Stimulated activated CD8-positive, alpha-beta memory T cell treated with anti-CD3 and anti-CD28 coated beads, Interleukin-2, amount 100 ng/mL, for 48 hours (primary cell): ENCODE measurements at places on chromosomes 6 and 20.

DNA sequence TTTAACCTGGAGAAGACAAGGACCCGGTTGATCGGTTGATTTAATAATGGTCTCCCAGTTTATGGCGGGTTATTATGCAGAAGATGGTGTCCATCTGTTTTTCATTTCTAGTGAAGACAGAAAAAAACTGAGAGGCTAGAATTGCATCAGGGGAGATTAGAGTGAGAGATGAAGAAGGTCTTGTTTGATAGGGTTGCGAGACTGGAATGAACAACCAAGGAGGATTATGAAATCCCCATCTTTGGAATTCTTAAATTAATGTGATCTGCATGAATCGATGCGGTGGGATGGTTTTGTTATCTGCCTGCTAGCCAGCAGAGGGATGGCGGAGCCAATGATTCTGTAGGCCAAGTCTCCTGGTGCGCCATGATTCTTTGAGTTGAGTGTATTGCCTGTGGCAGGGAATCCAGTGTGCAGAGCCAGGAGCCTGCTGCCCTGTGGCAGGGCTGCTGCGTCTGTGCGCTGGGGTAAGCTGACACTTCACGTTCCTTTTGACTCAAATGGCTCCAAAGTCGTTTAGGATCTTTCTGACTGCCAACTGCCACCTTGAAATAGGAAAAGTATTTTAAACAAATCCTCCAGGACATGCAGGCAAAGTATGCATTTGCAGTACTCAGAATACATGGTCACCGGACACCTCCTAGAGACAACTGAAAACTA, 200.1 kb downstream of the CLIC5 start:
- no peak for DNase-seq

GRCh38 chr6:139173172-139173571, 38.3 kb downstream of the HECA start:
- no peak for DNase-seq

DNA sequence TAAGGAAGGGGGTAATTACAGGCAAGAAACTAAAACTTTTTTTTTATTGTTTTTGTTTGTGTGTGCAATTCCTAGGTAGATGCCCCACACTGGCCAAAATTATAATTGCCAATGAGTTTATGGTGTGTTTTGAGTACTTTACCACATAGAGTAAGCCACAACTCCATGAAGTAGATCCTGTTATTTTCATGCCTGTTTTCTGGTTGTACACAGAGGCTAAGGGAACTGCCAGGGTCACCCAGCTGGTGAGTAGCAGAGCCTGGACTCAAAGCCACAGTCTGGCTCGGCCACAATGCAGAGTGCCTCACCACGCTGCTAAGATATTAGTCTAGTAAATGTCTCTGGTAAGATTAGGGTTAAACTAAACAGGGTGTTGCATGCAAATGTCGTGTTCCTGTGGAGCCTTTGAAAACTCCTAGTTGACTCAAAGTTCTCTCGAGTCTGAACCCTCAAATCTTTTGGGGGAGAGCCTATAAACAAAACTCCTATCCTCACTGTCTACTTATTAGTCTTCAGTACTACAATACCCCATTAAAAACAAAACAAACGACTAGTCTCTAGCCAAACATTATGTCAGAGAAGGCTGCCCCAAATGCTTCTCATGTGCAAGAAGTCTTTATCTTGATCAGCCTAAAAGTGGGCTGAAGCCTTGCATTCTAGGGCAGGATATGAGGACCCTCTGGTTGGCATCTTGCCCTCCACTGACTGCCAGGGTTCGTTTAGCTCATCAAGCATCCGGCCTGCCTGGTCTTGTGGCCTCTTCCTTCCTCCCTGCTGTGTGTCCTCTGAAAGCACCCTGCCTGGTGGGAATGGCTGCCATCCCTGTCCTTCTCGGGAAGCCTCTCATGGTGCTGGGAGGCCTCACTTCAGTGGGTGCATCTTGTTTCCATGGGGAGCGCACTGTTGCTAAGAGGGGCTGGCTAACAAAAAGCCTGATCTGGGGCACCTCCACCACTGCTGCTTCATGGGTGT, 4.2 kb downstream of the DUSP22 start:
- no peak for DNase-seq

- no peak for DNase-seq
Measured at GRCh38 chr6:54515713-54516112, 207.5 kb downstream of the TINAG start.

GRCh38 chr20:17873410-17874270, 95.0 kb downstream of the SNX5 start:
- DNase-seq = no peak

DNA sequence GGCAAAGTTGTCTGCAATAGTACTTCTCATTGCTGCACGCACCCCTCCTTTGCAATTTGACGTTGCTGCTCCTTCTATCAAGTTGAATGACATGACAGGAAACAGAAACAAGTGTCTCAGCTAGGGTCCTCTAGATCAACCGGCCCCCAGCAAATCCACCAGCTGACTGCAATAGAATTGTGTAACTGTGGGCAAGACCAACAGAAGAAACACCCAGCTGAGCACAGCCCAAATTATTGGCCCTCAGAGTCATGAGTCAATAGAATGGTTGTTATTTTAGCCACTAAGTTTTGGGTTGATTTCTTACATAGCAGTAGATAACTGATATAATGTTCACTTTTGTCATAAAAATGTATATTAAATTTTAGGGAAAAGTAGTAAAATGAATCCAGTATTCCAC, 202.7 kb downstream of the MAFB start:
- DNase-seq = no peak

- no peak for DNase-seq
Measured at GRCh38 chr6:36769676-36770499, 69.4 kb downstream of the CPNE5 start.

DNA sequence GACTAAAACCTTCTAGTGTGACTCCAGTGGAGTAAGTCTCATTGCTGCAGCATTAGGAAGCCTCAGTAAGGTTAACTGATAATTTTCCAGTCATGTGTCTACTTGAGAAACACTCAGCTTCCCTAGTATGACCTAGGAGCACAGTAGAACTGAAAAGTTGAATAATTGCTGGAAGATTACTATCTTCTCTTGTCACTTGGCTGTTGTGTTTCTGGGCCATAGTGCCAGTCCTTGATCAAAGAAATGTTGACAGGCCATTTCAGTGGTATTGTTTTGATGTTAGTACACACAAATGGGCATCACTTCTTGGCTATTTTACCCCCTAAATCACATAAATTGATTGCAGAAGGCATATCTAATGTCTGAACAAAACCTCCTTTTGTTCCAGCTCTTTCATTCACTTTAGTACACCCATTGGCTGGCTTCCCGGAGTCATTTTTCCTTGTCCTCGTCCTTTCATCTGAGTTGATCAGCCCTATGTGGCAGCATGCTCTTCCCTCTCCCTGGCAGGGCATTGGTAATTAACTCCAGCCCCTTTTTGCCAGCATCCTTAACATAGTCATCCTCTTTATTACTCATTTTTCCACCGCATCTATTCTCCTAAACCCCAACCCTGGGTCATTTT, 6.0 kb downstream of the ENPP3 start:
- no peak for DNase-seq

DNA sequence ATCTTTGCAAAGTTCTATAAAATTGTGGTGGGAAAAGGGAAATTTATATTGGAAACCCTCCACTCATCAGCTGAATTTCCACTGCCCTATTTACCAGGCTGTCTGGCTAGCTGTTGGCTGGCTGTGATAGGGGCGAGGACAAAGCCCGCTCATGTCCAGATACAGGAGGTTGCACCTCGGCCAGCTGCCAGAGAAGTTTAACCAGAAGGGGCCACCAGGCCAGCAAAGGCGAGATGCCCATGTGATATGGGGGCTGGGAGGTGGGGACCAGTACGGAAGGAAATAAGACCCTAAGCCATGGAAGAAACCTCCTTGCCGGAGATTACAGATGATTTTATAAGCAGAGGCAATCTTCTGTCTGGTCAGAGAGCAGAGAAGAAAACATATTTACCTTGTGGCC, 143.8 kb downstream of the FNDC1 start:
- no peak for DNase-seq

DNA sequence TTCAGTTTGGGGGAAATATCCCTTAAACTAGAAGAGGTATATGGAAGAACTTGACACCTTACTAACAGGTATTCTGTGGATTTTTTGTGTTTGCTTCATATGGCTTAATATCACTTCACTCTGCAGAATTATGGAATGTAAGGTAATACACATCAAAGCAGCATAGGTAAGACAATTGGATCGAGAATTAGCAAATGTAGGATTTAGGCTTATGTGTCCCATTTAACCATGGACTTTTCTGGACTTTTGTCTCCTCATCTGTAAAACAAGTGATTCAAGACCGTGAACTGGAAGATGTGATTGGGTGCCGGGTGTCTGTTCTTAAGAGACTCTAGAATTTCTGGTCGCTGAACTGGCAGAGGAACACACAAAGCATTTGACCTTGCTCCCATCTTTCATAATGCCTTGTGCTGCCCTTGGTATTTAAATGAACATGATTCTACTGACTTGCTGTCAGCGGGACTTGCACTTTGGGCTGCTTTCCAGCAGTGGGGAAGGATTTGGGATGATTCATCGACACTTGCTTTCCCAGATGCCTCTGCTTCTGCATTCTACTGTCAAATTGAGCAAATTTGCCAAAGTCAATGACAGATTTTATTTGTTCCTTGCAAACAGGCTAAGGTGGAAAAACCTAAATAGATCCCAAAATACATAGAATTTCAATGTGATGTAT, 199.8 kb downstream of the PLCB1 start:
- DNase-seq = no peak

GRCh38 chr20:3483784-3484183, 13.0 kb downstream of the ATRN start:
- DNase-seq = no peak

- no peak for DNase-seq
Measured at GRCh38 chr6:106648651-106649308, 19.4 kb downstream of the QRSL1 start.

DNA sequence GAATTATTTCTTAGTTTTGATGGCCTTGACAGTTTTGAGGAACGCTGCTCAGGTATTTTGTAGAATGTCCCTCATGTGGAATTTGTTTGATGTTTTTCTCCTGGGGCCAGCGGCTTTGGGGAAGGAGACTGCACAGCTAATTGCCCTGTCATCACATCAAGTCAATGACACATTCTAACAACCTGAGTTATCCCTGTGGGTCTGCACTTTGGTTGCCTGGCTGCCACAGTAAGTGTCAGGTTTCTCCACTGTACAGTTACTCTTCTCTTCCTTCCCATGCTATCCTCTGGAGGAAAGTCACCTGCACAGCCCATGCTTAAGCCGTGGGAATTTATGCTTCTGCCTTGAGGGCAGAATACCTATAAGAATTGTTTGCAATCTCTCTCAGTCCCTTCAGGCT, 1.4 kb upstream of the TREML4 start:
- DNase-seq = no peak

GRCh38 chr20:433300-433975, 25.3 kb downstream of the RBCK1 start:
- peak; percentile 59 for DNase-seq

DNA sequence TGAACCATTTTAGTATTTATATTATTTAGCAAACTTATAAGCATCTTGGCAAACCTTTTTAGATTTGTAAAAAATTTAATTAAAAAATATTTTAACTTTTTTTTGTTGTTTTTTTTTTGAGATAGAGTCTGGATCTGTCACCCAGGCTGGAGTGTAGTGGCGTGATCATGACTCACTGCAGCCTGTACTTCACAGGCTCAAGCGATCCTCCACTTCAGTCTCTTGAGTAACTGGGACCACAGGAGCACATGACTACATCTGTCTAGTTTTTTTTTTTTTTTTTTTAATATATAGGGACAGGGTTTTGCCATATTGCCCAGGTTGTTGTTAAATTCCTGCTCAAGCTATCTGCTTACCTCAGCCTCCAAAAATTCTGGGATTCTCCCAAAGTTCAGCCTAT, 161.1 kb downstream of the EYS start:
- DNase-seq = no peak

GRCh38 chr20:11378252-11378651, 539.4 kb upstream of the BTBD3 start:
- DNase-seq = no peak

DNA sequence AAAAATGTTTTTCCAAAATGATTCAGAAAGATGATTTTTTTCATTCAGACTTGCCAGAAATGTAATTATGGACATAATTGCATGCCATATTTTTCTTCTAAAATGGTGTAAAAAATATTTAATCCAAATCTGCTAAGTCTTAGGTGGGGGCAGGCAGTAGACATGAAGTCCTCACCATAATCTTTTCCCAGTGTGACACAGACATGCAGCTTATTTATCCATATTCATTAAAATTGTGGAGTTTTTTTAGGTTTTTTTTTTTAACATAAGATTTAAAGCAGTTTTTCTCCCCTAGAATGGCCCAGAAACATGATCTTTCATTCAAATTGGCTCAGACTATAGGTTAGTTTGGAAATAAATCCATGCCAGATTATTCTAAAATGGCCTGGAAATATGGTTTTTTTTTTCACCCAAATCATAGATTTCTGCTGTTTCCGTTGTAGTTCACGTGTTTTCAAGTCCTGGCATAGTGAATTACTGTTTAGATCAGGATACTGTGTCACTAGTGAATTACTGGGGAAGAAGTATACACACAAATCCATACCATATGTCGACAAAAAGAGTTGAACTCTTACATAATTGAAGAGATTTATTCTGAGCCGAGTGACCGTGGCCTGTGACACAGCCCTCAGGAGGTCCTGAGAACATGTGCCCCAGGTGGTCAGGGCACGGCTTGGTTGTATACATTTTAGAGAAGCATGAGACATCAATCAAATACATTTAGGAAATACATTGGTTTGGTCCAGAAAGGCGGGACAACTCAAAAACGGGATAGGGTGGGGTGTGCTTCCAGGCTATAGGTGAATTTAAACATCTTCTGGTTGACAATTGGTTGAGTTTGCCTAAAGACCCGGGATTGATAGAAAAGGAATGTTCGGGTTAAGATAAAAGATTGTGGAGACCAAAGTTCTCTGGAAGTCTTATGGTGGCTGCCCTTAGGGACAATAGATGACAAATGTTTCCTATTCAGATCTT, 33.9 kb downstream of the ZNF133 start:
- no peak for DNase-seq

- no peak for DNase-seq
Measured at GRCh38 chr6:136562211-136562610, 12.0 kb upstream of the MAP7 start.

DNA sequence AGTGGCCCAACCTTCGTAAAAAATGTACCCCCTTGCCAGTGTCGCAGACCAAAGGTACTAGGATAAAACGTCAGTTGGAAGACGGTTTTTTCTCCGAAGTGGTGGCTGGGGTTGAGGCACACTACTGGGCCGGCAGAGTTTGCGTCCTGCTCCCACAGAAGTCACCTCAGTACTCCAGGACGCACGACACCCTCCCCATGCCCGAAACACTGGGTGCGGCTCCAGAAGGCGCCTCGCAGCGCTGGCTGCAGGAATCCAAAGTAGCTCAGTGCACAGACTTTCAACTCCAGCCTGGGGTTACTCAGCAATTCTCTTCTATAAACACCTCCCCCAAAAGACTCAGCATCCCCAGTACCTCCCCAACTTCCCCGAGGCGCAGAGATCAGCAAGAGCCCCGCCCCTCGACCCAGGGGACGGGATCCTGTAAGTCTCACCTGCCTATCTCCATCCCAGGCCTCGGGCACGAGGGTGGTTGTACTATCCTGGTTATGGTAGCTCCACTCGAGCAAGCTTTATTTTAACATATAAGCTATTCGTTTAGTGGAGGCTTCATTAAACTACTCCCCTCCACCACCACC, 88.2 kb downstream of the ZFP64 start:
- DNase-seq = no peak

GRCh38 chr6:150006961-150007464, 18.3 kb downstream of the RAET1L start:
- DNase-seq = peak; percentile 55
